ENCODE measurements at places on chromosomes 7 and 10.

DNA sequence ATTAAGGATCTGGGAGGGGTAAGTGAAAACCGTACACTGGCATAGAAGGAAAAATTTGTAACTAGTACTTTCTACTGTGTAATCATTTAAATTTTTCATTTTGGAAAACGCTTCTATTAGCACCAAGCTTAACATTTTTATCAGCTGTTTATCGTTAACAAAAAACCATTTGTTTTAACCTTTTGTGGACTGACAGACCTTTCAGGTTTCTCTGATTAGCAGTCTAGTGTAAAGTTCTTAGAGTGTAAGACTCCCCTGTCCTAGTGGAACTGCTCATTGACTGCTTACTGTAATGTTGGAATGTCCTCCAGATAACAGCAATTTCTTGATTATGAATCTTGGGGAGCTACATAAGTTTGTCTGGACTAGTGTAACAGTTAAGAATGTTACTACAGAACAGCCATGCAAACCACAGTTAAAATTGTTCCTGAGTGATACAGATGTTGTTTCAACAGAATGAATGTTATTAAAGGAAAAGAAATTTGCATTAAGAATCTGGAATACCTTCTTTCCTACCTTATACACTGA lies 2.0 kb downstream of the DBF4 start:
- DNase-seq: peak; percentile 12

DNA sequence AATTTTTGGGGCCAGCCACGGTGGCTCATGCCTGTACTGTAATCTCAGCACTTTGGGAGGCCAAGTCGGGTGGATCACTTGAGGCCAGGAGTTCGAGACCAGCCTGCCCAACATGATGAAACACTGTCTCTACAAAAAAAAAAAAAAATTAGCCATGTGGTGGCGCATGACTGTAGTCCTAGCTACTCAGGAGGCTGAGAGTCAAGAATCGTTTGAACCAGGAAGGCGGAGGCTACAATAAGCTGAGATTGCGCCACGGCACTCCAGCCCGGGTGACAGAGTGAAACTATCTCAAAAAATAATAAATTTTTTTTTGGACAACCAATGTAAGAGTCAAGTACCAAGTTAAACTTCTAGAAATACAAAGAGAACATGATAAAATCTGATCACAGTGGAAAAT lies 164.6 kb downstream of the AVL9 start:
- no peak for DNase-seq

DNA sequence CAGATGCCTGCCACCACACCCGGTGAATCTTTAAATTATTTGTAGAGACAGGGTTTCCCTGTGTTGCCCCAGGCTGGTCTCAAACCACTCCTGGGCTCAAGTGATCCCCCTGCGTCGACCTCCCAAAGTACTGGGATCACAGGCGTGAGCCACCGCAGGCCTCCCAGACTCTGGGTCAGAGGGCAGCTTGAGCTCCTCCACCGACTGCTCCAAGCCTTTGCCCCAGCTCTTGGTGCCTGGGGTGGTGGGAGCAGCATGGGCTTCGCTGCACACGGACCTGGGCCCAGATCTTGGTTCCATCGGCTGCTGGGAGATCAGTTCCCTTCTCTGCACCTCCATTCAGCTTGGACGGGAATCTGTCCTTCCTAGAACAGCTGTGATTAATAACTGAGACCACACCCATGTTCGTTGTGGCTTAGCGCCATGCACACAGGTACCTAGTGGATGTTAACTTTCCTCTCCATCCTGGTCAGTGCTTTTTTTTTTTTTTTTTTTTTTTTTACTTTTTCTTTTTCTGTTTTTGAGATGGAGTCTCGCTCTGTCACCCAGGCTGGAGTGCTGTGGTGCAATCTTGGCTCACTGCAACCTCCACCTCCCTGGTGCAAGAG lies 125.3 kb downstream of the CUX1 start:
- no peak for DNase-seq

- DNase-seq: no peak
Measured at GRCh38 chr7:107068156-107068555, 23.7 kb downstream of the PRKAR2B start.

DNA sequence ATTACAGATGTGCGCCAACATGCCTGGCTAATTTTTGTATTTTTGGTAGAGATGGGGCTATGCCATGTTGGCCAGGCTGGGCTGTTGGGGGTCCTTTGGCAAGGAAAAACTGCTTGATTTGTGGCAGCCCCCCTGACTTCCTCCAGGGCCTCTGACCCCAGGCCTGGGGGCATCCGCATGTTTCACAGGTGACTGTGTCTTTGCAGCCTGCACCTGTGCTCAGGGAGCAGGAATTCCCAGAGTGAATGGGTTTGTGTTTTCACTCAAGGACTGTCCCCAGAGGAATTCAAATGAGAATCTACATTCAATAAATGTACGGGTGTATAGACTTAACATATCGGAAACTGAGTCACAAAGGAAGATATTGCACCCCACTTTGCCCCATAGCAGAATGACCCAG lies 11.6 kb upstream of the CLIP2 start:
- no peak for DNase-seq

Data from HFFc6 (cell line).